Astrocyte (in vitro differentiated cells and primary cell): ENCODE measurements at places on chromosomes 1 and 21.
A peak's percentile ranks its signal among the peaks of the same experiment; 100 is the strongest.

DNA sequence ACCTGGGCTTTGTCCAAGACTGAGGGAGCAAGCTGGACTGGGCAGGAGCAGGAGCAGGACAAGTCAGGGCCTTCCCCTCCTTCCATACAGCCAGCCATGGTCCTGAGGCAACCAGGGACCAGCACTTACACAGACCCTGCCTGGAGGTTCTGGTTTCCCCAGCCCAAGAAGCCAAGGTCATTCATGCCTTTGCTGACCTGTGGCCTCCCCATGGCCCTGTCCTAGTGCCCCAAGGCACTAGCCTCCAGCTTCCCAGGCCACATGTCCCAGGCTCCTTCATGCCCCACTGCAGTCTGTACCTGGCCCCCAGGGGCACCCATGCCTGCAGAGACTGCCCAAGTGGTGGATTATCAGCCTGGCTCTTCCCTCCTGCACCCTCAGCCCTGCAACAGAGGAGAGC, 243.9 kb downstream of the TOMM20 start:
- no peak for DNase-seq

DNA sequence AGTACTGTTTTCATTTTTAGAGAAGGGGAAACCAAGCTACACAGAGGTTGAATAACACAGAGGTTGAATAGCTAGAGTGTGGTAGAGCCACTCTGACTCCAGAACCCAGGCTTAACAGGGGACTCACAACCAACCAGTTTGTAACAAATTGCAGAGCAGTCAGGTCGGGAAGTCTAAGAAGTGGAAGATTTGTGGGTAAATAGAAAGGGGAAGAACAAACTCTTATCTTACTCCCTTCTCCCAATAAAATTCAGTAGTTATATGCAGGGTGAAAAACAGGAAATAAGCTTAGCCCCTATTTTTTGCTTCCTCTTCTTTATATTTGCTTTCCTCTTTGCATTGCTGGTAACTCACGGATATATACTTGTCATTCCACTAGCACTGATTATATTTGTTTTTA, 23.2 kb downstream of the CDC42 start:
- DNase-seq: no peak

DNA sequence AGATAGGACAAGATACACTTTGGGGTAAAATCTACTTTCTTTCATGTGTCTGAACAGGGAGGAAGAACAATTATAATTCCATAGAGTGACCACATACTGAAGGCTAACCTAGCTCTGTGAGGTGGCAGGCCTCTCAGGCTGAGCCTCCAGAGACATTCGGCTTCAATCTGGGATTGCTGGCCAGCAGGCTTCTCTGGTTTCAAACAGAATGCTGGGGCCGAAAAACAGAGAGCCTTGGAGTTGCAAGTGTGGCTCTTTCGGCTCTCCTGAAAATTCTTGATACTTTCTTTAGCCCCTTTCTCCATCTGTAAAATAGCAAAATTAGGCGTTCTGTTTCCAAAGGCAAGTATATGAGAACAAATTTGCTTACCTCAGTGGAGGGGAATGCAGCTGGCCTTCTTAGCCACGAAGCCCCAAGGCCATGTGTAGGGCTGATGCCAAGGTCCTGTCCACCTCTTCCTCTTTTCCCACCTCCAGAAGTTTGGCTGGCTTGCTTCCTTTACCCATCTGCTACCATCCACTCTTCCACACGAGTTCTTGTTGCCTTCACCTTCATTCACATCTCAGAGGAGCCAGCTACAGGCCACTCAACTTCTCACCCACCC, 30.0 kb upstream of the UBE2U start:
- no peak for DNase-seq

DNA sequence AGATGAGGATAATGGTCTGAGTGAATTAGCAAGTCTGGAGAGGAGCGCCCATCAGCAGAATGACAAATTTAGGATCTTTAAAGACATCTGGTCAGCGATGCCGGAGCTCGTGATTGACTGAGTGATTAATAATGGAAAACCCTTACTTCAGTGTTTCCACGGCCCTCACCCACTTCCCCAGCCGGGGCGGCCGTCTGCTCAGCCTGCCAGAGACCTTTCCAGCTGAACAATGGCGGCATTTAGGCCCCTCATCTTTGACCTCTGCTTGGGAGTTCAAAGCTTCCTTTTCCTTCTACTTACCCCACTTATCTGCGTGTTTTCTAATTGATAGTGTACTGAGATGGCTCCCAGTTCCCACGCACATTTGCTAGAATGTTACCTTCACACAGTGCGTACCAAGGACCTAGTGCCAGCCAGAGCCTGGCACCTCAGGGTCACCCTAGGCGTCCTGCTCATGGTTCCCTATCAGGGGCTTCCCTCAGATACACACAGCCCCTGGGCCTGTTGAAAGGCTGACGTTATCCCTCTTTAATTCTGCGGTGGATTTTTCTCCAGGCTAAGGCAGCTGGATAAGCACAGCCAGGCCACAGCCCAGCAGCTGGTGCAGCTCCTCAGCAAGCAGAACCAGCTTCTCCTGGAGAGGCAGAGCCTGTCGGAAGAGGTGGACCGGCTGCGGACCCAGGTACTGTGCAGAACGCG, 232.8 kb downstream of the SDCCAG8 start:
- DNase-seq: no peak

GRCh38 chr1:234907940-234908405, 220.7 kb downstream of the TOMM20 start:
- peak; percentile 72 for DNase-seq

DNA sequence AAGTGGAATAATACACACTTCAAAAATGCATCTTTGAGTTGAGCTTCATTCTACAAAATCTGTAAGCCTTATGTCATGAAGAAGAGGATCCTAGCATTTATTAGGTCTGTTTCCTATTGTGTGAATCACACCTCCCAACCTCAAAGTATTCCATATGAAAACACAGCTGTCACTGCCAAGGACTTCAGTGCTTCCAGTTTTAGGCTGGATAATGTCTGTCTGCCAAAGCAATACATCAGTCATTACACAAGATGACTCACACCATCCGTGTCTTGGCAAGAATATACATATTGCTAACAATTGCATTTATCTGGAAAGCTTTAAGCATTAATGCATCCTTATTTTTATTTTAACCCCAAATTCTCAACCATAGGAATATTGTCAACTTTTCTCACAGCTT, 125.7 kb upstream of the TMPRSS15 start:
- peak; percentile 93 for DNase-seq

DNA sequence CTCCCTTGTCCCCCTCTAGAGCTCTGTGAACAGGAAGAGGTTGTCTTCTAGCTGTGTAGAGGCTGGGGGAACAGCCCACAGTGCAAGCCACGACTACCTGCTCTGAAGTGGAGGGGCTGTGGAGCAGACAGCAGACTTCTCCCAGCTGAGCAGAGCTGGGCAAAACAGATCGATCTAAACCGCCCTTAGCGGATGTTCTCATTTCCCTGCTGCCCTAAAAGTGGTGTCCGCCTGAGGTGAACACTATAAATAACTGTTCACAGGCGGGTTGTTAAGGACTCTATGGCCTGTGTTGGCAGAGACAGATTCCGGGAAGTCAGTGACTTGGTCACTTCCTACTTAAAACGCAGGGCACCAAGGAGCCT, 203.2 kb downstream of the RHOU start:
- no peak for DNase-seq

DNA sequence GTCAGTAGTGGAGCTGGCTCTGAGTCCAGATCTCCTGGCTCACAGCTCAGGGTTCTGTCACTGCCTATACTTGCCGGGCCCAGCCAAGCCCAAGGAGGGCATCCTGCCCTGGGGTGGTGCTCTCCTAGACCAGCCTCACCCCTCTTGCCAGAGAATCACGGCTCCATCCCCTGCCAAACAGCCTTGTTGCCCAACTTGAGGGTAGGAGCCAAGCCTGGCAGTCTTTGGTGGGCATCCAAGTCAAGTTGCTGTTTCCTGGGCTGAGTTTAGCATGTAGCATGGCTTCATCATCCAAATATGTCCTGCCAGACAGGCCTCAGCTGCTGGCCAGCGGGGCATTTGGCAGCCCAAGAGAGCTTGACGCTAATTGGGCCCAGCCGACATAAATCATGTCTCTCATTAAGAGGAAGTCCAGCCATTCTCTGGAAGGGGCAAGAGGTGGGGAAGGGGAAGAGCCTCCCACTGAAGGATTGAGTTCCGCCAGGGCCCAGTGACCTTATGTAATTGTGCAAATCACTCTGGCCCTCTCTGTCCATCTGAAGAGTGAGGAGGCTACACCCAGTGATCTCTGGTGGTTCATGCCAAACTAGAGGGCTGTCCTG, 22.6 kb upstream of the TRABD2B start:
- DNase-seq: no peak

DNA sequence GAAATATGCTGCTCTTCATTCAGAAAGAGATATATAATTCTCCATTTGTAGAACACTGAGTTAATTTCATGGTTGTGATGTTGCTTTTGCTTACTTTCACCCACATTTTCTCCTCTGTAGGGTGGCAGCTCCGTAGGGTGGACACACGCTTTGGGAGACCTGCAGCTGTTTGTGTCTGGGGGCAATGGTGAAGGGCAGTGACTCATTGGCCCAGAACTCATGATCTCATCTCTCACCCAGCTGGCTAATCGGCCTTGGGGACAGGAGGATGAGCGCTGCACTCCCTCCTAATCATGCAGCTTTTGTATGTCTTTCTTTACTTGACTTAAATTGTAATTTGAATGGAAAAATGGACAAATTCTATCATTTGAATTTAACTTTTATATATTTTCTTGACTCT, 9.6 kb downstream of the DISC1 start:
- DNase-seq: peak; percentile 70

GRCh38 chr1:55143684-55144083, 71.5 kb downstream of the USP24 start:
- no peak for DNase-seq

- no peak for DNase-seq
Observed at GRCh38 chr1:58588396-58588795, 11.3 kb upstream of the TACSTD2 start.

DNA sequence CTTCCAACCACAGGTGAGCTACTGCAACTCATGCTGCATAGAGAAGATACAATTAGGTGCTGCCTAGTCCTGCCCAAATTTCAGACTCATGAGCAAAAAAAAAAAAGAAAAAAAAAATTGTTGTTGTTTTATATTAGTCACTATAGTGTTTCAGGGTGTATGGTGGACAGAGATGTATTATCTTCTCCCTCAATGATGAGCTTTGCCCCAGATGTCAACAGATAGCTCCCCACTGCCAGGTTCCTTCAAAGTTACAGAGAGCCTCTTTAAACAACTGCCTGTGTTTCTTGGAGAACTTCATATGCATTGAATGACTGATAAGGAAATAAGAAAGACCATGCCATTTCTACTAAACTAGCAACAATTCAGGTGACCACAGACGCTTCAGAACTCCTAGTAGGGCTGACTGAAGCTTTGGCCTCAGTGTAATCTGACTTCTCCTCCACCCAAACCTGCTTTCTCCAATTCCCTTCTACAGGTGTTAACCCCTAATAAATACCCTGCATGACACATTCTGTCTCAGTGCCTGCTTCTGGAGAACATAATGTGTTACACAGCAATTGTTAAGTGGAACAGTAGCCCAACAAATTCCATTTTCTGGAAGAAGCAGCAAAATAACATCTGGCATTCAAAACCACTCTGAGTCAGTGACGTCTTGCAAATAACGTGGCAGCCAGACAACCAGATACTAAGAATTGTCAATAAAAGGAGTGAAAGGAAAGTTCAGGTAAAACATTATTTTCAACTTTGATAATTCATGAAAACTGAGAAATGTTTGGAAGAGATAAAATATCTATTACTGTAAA, 147.7 kb downstream of the CDC42BPA start:
- DNase-seq: peak; percentile 61

DNA sequence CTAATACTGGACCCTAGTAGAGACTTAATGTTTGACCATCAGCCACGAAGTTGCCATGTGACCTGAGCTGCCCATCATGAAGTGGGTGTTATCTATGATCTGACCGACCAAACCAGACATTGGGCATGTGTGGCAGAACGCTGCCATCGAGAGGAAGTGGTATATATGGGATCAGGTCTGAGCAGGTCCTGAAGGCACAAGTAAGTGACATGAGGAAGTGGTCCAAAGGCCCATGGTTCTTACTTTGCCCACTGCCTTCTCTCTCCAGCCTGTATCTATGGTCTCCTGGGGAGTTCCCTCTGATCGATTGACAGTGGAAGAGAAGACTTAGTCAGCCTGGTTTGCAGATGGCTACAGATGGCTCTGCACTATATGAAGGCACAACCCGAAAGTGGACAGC, 7.9 kb downstream of the SPSB1 start:
- no peak for DNase-seq

DNA sequence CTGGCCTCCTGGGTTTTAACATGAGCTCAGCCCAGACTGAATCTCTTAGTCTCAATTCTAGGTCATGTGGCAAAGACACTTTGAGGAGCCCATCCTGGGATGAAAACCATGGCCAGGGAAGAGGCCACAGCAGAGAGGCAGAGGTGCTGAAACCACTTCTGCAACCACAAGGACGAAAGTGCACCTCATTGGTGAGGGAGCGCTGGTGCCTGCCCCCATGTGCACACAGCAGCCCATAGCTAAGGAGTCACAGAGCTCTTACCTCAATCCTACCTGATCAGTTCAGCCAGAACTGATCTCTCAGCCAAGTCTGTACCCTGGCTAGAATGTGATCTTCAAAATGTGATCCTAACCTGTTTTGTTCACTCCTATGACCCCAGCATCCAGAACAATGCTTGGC, 32.9 kb upstream of the SRP9 start:
- no peak for DNase-seq

DNA sequence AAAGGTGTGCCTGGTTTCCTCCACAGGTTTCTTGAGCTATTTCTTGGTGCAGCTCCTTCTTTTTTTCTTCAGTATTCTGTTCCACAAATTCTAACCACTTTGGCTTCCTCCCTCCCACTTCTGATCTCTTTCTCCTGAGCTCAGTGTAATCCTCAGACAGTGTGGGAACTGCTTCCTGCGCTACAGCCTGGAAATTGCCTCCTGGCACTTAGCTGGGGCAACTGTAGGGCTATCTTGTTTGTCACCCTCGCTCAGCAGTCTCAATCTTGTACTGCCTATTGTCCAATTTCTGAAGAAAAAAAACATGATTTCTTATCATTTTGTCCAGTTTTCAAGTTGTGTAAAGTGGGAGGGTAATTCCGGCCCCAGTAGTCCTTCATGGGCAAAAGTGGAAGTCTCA, 24.0 kb upstream of the GALNT2 start:
- DNase-seq: no peak

GRCh38 chr1:201505503-201505890, 1.4 kb downstream of the CSRP1 start:
- DNase-seq: peak; percentile 66

GRCh38 chr1:198913667-198914066, 274.8 kb downstream of the PTPRC start:
- DNase-seq: no peak

DNA sequence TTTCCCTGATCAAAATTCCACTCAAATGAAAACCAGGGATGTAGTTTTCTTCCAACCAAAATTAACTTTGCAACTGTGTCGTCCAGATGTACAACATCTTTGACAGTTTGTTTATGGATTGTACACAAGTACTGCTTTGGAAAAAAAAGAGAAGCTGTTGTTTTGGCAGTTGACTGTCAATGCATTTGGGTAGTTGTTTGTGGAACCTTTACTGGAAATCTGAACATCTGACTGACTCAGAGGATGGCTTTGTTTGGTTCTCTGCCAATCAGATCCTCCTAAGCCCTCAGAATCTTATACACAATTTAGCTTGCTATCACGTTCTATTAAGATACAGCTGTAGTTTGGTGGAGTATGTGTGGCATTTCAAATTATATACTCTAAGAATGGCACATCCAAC, 195.0 kb downstream of the KCNK2 start:
- DNase-seq: peak; percentile 24
